Stimulated activated naive CD4-positive, alpha-beta T cell (primary cell): ENCODE measurements at places on chromosomes 2 and 18.

- peak; percentile 39 for DNase-seq
Observed at GRCh38 chr2:74250189-74250631, 51.8 kb downstream of the MTHFD2 start.

DNA sequence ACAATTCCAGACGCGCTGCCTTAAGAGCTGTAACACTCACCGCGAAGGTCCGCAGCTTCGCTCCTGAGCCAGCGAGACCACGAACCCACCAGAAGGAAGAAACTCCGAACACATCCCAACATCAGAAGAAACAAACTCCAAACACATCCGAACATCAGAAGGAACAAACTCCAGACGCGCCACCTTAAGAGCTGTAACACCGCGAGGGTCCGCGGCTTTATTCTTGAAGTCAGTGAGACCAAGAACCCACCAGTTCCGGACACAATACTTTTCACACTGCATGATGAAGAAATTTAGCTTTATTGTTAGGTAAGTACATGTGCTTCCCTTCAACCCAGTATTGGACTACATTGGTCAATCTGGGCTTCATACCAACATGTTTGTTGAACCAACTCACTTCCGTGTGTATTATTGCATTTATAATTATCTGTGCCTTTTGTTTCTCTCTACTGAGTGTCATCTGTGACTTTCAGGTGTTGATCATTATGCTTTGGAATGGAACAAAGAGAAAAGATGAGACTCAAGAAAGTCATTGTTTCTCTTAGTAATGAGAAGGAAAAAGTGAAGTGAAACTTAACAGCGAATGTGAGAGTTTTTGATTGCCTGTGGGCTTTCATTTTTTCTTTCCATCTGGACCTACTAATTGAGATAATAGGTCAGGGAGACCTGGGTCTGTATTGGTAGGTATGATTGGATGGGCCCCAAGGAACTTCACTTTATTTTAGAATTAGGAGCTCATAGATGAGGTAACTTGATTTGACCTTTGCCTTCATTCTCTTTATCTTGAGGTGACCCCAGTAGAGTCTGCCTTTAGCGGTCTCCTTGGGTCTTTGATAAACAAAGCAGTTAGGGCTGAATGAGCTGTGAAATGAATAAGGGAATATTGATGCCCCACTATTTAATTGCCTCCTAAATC is 76.1 kb upstream of the CAVIN2 start:
- DNase-seq = no peak

DNA sequence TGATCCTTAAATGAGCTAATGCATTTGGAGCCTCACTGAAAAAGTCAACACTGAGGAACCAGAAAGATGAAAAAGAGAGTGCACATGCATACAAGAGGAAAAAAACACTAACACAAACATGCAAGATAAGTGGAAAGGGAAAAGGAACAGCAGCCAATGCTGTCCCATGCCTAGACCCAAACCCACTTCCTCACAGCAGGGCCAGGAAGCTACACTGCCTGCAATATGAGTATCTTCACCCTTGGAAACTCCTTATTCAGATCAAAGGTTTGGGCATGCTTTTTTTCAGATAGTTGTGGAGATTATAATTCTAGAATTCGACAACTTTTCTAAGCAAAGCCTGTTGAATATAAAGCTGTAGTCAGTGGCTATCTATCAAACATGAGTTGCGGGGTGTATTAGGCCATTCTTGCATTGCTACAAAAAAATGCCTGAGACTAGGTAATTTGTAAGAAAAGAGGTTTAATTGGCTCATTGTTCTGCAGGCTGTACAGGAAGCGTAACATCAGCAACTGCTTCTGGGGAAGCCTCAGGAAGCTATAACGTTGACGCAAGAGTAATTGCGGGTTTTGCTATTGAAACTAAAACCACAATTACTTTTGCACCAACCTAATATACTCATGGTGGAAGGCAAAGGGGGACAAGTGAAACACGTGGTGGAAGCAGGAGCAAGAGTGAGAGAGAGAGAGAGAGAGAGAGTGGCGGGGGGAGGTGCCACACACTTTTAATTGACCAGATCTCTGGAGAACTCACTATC is 138.2 kb downstream of the MBD2 start:
- DNase-seq = no peak

DNA sequence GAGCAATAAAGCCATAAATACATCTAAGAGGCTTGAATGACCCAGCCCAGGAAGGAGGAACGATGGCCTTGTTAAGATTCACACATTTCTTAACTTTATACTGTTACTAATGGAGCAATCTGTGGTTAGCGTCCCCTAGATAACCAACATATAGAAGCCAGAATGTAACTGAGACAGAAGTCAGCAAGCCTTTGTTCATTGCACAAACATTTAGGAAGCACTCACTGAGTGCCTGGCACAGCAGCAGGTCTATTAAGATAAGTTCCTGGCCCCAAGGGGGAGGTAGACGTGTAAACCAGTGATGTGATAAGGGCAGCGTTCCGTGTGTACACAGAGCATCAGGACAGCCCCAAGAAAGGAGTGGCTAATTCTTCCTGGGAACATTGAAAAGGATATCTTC is 63.6 kb upstream of the ATL2 start:
- no peak for DNase-seq

GRCh38 chr2:109031476-109032228 is 42.6 kb upstream of the EDAR start:
- DNase-seq = peak; percentile 97

DNA sequence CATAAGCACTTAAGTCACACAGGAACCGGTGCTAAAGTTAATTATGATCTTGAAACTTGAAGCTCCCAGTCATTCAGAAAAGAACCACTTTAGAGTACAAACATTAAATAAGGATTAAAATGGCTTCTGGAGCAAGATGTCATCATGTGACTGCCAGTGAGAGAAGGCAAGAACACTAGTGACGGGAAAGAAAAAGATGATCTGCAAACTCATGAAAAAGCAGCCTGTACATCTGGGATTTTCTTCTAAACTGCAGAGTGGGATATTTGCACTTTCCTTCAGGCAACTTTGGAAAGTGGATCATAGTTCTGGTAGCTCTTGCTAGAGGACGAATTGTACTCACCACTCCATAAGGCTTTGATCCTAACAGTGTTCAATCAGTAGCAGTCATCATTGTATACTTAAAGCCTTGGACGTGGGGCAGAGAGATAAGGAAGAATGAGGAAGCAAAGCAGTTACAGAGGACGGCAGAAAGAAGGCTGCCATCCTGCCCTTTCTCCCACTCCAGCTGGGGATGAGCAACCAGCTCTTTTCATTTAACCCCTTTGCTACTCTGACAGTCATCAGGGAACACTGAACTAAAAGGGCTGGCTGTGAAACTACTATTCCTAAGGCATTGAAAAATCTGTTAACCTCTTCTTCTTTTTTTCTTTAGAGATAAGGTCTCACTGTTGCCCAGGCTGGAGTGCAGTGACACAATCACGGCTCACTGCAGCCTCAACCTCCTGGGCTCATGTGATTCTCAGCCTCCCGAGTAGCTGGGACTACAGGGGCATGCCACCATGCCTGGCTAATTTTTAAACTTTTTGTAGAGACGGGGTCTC is 18.1 kb downstream of the ABHD3 start:
- DNase-seq = no peak

- no peak for DNase-seq
Observed at GRCh38 chr2:28601616-28602015, 105.8 kb downstream of the PLB1 start.

DNA sequence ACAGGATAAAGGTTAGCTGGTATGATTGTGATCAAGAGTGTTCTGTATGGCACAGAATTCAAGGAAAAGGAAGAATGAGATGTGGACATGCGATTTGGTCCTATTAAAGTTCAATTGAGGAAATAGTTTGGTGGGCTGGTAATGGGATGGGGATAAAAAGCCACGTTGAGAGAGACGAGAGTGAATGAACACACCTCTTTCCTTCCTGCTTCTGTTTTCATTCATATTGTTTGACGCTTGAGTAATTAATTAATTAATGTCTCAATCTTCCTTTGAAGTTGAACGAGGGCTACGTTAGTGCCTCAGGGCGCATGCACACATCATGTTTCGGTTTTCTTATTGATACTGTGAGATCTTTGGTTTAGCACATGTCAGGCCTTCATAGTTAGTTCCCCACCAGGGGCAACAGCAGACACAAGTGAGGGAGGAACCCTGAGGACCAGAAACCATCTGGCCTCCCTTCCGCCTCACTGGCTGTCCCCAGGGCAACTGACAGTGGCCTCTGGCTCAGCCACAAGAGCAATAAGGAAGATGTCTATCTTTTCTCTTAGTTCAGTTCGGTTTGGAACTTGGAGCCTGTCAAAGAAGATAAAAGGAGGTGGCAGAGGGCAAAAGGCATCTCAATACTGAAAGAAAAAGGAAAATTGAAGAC is 116.0 kb downstream of the LIPG start:
- DNase-seq = no peak

GRCh38 chr2:29015701-29016470 is 34.8 kb downstream of the TOGARAM2 start:
- no peak for DNase-seq

- DNase-seq = no peak
Observed at GRCh38 chr18:49021433-49022129, 70.8 kb upstream of the SMAD7 start.

- no peak for DNase-seq
Observed at GRCh38 chr2:8472545-8473323, 209.1 kb upstream of the ID2 start.

- no peak for DNase-seq
Observed at GRCh38 chr2:173122936-173123335, 47.3 kb downstream of the MAP3K20 start.

DNA sequence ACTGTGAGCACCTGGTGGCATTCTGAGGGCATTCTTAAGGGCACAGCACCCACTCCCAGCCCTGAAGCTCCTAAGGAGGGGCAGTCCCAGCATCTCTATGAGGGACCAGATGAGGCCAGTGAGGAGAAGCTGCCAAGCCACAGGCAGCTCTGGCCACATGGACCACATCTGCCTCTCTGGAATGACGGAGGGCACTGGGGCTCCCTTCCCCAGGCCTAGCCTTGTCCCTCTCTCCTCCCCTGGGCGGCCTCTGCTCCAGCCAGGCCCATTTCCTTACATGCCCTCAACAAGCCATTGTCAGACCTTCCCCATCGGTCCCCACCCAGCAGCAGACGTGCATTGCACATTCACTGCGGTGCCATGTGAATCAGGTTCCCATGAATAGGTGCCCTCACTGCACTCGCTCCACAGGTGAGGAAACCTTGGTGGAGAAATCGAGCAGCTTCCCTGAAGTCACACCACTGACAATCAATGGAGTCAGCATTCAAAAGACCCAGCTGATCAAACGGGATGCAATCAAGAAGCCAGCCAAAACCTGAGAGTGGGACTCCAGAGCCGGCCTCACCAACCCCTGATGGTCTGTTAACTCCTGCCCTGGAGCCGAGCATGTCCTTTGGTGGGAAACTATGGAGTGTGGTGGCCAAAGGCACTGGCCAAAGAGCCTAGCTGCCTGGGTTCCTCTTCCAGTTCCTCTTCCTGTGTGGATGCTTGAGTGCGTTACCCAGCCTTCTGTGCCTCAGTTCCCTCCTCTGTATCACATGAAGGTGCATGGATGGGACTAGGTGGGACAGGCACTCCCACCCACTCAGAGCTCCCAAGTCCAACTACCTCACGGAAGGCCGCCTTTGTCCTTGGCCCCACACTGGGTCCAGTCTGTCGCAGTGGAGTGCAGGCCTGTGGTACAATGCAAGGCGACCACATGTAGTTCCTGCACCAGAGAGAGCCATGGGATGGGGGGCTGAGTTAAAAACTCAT is 147.3 kb downstream of the ZFP36L2 start:
- DNase-seq = no peak

DNA sequence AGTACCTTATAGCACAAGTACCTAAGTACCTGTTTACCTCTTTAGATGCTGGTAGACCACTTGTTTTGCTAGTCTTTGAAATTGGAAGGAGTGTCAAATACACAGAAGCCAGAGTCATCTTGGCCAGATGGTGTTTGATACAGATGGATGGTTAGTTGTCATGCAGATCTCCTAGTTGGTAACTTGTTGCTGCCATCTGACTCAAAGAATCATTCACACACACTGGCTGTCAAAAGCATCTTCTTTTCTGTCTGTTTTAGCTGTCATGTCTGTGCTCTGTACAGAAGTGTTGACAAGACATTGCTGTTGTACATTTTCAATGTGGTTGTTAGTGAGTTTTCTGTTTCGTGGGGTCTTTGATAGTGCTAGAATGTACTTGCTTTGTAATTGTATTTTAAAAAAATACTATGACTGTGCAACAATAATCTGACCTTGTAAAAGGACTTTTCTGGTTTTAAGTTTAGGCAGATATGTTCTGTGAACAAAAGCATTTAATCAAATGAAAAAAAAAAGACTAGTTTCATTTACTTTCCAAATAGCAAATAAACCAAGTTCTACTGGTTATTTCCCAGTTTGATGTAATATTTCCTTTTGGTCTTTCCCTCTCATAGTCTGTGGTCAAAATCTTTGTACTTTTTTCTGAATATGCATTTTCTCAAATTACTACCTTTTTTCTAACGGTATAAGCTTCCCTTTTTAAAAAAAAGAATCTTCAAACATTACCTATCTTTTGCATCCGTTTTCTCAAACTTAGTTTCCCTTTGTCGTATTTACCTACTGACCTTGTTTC is 39.9 kb downstream of the TANK start:
- DNase-seq = no peak

DNA sequence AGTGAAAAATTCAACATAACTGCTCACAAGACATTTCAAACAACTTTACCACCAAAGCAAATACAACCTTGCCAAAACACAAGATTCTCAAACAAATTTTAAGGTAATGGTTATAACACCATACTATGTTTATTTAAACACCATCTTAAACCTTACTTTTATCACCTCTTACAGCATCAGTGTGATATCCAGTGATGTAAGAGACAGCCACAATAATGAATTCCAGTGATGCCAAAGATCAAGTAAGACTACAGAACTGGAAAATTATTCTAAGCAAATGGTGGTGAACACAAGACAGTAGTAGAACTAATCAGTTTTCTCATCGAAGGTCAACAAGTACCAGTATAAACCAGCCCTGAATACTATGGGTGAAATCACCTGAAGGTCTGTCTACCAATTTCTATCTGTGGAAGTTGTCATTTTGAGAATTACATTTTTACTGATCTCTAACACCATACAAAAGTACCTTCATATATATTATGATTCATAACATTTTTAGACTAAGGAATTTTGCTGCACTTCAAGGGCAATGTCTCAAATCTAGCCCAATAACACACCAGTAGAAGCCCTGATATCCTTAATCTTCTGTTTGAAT is 146.2 kb downstream of the RBMS1 start:
- DNase-seq = no peak

GRCh38 chr2:18479947-18480369 is 80.5 kb downstream of the RDH14 start:
- no peak for DNase-seq
